ENCODE measurements at places on chromosomes 12 and 14.

DNA sequence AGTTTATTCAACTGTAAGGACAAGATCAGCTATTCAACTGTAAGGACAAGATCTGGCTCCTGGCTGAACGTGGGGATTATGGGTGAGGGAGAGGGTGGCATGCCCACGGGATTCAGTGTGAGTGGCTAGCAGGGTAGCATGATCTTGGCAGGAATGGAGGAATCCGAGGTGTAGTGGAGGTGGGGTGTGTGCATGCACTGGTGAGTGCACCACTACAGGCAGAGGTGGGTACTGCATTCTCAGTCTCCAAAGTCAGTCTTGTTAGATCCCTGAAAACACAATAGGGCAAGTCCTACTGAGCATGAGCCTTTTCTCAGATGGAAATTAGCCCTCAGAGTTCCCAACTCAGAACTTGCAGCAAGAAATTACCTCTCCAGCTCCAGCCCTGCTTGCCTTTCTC, 32.2 kb upstream of the DCD start:
- DNase-seq = no peak

GRCh38 chr12:111753144-111753881, 13.4 kb upstream of the ALDH2 start:
- no peak for DNase-seq

DNA sequence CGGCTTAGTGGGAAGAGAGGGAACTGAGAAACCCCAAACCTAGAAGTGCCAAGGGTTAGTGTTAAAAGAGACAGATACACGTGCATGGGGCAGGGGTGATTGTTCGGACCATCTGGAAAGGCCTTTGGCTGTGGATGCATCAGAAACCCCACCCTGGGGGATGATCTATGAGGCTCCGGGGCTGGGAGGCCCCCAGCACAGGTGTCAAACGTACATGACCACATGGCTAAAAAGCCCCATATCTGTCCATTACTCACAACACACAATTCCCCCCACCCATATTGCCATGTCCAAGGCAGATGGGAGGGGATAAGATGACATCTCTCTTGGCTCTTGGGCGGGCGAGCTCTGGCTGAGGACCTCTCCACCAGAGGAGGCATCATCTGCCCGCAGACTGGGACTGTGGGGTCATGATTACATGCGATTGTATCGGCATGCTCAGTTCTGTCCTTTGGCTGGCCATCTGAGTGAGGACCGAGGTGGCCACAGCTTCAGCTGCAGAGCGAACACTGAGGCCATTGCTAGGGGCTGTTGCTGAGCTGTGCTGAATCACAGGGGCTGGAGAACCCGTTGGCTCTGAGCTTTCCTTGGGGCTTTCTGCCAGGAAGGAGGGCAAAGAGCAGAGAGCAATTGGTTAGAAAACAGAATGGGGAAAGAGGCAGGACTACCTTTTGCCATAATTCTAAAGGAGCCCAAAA, 9.6 kb upstream of the NPFF start:
- no peak for DNase-seq

- no peak for DNase-seq
Measured at GRCh38 chr12:119593578-119594398, at the start of gene TMEM233. Gene TMEM233 (plus strand): TSS chr12:119593774. CDS start chr12:119593849, 75 bp downstream.

DNA sequence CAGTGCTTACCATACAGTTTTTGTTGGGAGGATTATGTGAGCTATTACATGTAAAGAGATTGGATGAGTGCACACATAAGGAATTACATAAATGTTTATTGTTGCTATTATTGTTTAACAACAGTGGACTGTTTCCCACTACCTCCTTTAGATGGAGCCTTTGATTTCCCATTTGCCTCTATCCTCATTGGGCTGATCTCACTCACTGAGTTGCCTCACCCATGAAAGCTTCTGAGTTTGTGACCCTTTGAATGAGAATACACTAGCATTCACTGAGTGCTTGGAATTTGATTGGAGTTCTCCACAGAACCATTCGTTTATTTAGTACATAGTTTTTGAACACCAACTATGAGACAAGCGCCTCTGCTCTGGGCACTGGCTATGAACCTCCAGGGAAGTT, 121.0 kb downstream of the HELB start:
- DNase-seq = no peak

GRCh38 chr12:25655702-25656101, 102.6 kb upstream of the LMNTD1 start:
- no peak for DNase-seq

DNA sequence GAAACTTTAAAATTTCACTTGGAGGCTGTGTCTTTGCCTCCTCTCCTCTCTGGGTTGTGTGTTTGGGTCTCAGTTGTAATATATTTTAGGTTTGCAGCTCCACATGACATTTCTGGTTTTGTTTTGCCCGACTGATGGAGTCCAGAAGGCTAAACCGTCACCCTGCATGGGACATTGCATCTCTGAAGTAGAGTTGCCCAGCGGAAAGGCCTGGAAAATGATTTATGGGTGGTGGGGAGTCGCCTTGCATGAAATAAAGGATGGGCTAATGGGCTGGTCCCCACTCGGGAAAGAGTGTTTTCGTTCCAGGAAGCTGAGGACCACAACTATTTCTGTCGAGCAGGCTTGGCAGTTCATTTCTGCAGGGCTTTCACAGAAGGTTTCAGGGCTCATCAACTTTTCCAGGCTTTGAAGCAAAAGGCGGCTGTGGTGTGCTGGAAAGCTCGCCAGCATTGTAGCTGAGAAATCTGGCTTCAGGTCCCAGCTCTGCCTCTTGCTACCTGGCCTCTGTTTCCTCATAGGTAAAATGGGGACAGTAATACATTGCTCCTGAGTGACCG, 74.8 kb upstream of the GSC start:
- DNase-seq = no peak

GRCh38 chr12:12097891-12098690, 27.4 kb downstream of the BCL2L14 start:
- no peak for DNase-seq

DNA sequence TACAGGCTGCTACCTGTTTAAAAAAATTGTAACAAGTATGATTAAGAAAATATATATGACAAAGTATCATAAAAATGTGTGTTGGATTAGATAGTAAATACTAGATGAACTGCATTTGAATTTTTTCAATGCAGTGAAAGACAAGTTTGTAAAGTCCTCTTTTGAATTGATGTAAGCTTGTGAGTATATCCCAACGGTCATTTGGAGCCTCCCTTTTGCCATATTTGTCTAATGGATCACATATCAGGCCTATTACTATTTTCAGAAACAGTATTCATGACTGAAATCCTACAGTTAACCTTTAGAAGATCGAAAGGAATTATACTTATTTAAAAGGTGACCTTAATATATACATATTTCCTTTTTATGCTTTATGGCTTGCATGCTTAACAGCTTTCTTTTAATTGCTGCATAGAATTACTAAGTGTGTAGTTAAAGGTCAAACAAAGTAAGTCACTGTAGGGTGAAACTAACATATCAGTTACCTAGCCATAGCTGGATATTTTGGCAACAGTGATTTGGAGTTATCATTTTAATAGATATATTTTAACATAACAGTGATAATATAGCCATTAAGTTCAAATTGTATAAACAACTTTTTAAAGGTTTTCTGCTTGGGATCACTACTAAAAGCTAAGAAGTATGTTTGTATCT, 53.6 kb downstream of the USP15 start:
- no peak for DNase-seq

- DNase-seq = no peak
Measured at GRCh38 chr12:7354529-7354928, 50.7 kb downstream of the ACSM4 start.

DNA sequence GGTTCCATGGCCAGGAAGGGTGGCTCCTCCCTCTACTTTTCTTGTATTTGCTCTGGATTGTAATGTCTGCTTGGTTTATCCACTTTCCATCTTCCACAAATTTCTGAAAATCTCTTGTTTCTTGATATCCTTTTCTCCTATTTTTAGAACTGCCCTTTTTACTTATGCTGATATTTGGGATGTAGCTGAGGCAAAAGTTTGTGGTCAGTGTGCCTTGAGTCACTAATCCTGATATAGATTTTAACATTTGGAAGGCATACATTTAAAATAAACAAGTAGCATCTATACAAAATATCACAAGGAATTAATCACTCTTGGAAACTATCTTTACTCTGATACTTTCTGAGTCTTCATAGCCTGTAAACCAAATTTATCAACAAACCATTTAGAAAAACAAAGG, 11.0 kb downstream of the GRIP1 start:
- DNase-seq = no peak

- DNase-seq = no peak
Measured at GRCh38 chr12:26113181-26113654, 11.6 kb downstream of the BHLHE41 start.

GRCh38 chr14:41806366-41806975, 199.8 kb downstream of the LRFN5 start:
- no peak for DNase-seq

GRCh38 chr14:51484485-51484884, 167.2 kb upstream of the FRMD6 start:
- DNase-seq = no peak

GRCh38 chr14:75283162-75283832, 4.7 kb downstream of the FOS start:
- DNase-seq = no peak

DNA sequence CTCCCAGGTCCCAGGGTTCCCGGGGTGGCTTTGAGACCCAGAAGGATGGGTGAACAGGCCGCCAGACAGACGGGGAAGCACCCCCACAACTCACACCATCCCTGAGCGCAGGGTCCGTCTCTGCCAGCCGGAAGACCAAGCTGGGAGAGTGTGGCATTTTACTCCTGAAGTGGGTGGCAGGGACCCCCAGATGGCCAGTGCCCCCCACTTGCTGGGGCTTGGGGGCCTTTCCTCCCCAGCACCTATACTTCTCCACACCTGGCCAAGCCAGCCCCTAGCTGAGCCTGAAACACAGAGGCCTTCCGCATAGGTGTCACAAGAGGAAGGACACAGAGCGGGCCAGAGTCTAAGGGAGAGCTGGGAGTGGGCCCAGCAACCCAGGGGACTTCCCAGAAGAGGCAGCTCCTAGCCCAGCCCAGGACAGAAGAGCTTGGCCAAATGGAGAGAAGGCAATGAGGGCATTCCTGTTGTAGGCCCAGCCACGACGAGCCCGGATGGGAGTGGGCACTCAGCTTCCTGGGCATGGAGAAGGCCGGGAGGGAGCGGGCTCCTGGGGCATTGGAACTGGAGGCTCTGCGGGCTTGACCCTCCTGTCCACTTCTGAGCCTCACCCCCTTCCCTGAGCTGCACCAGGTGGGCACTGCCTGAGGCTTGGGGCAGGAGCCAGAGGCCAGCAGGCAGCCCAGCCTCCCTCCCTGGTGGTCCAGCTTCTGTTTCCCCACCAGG, 3.3 kb downstream of the AHNAK2 start:
- DNase-seq = no peak

GRCh38 chr12:110134691-110135411, 10.7 kb downstream of the IFT81 start:
- no peak for DNase-seq

DNA sequence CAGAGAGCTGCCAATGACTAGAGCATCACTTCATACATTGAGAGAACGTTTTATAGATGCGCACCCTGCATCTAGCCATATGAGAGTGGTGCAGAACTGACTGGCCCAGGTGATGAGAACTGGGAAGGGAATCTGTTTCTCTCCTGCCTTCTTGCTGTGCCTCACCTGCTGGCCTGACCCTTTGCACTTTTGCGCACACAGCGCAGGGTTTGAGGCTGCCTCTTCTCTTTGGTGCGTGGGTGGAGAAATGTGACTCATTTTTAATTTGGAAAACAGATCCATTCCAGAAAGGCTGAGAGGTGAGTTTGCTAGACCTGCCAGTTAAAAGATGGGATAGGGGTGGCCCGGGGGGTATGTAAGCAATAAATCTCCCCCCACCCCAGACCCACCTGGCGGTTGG, 453 bp upstream of the ESRRB start:
- DNase-seq = no peak

GRCh38 chr12:16618256-16618655, 12.3 kb upstream of the LMO3 start:
- DNase-seq = no peak

DNA sequence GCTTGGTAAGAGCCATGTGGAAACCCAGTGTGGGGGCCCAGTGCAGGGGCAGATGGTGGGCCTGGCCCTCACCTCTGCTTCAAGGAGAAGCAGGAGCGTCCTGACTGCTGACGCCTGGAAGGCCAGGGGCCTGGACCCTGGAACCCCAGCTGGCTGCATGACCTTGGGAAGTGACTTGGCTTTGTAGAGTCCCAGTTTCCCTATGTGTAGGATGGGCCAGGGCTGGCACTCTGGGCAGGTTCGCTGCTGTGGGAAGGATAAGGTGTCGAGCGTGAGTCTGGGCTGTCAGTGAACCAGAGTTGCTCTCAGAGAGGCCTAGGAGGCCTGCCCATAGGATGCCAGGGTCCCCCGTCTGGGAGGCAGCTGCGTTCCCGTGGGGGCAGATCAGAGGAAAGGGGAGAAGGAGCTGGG, 43.2 kb downstream of the TRAFD1 start:
- DNase-seq = no peak

- no peak for DNase-seq
Measured at GRCh38 chr14:91614187-91614586, 104.1 kb upstream of the PPP4R3A start.

- DNase-seq = no peak
Measured at GRCh38 chr14:104993808-104994591, 8.4 kb downstream of the CLBA1 start.

- DNase-seq = no peak
Measured at GRCh38 chr14:31449971-31450610, 7.2 kb downstream of the DTD2 start.

- DNase-seq = no peak
Measured at GRCh38 chr12:82108615-82109014, 249.6 kb downstream of the CCDC59 start.

DNA sequence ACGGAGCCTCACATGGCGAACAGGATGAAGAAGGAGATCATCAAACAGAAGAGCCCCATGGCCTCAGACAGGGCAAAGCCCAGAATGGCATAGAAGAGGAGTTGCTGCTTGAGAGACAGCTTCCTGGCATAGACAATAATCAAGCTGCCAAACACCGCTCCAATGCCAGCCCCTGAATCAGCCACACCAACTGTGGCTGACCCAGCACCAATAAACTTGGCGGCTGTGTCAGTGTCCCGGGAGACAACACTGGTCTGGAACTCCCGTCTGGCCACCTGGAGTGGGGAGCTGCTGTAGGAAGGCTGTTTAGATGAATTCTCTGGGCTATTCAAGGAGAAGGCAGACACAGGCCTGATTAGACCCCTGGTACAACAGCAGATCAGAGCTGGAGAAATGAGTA, 100.1 kb downstream of the HEATR5A start:
- no peak for DNase-seq

GRCh38 chr12:79006306-79006705, 141.7 kb downstream of the SYT1 start:
- DNase-seq = no peak

DNA sequence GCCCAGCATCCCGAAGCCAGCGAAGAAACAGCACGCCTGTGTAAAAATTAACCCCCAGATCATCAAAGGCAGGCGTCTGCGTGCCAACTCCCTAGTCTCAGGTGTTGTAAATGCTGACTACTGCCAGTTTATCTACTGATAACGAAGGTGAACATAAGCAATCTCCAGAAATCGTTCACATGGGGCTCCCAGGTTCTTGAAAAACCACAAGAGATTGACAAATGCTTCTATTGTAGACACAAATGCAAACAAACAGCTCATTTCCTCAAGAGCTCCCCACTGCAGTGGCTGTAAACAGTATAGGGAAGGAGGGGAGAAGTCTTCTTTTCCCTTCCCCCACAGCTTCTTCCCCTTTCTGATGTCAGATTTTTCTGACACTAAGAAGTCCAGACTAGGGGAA, 5.3 kb upstream of the PLEKHG3 start:
- DNase-seq = no peak
